ENCODE measurements at places on chromosomes 11 and 22.

DNA sequence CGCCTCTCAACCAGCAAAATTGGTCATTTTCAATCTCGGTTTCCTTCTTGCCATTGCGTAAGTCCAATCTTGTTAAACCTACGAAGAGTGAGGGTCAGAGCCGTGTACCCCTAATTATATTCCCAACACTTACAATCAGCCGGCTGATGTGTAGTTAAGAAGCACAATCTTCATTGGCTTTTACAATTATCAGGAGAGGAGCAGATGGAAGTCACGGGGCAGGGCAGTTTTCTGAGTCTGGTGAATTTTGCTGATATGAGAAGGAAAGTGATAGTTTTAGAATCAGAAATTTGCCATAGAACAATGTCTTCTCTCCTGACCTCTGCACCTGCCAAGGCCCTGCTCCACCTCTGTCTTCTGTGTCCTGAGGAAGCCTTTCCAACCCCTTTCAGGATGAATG lies 35.0 kb upstream of the ATXN10 start:
- DNase-seq, result no peak

GRCh38 chr11:11513422-11513821 lies 108.4 kb downstream of the GALNT18 start:
- no peak for DNase-seq

DNA sequence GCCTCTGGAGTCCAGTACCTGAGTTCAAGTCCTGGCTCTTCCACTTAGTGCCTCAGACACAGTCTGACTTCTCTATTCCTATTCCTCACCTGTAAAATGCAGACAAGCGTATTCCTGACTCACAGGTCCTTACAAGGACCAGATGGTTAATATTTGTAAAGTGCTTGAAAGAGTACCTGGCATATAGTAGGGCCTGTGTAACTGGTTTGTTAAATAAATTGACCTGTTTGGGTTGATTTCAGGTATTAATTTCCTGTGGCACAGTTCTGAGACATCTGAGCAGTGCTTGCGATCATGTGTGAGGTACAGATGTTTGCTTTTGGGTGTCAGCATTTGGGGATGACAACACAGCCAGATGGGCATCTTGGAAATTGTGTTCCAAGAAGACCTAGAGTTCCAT lies 127.5 kb downstream of the APIP start:
- no peak for DNase-seq

DNA sequence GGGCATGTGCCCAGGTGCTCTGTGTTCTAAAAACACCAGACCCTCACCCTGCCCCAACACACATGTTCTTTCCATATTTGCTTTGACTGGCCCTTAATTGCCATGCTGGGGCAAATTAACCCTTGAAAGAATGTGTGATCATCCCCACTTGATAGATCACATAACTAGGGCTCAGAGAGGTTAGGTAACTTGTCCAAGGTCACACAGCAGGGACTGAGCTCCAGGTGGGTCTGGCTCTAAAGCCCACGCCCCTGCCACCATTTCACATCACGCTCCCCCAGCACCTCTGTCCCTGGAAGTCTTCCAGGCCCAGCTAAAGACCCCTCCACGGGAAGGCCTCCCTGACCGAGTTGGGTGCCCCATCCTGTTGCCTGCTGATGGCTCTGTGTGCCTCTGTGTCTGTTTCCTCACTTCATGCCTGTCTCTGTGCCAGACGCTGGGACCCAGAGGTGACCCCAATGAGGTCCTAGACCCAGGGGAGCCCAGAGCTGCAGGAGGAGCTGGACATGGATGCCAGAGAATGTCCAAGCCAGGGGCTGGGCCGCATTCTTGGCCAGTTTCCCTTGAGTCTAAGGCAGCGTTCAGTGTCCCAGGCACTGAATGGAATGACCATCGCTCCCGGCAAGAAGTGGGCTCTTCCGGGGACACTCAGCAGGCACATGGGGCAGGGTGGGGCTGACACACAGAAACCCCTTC lies 79.7 kb downstream of the MYO7A start:
- no peak for DNase-seq

- no peak for DNase-seq
Observed at GRCh38 chr11:85939099-85940015, 84.2 kb downstream of the CCDC83 start.
